ENCODE measurements at places on chromosomes 5 and 9. TPM values are rescaled to one million over a fixed set of nuclear protein-coding genes. Genes with fewer than 3 reads are reported as not detected.

Gene ARL14EPL
- not detected for total RNA-seq

Gene GRM6
- total RNA-seq, result not detected

Gene C9
- total RNA-seq, result 1.4 TPM

Gene CD180
- total RNA-seq, result not detected

Gene IRX4
- total RNA-seq, result not detected

Gene ACOT12
- not detected for total RNA-seq

Gene PCDHAC2
- total RNA-seq, result 0.15 TPM

Gene GLDC
- total RNA-seq, result 4.2 TPM

Gene C8G
- not detected for total RNA-seq

Gene DOCK8
- total RNA-seq, result not detected

Gene MXD3
- total RNA-seq, result 0.23 TPM

Gene C9orf152
- under 0.01 TPM for total RNA-seq

Gene GABRA6
- total RNA-seq, result not detected

Gene LCN2
- not detected for total RNA-seq

Gene EMB
- 0.94 TPM for total RNA-seq

Gene POU5F2
- total RNA-seq, result 0.45 TPM

Gene SMIM33
- total RNA-seq, result not detected

Gene COL15A1
- total RNA-seq, result 130 TPM

Gene IFNK
- not detected for total RNA-seq

Gene IL9
- not detected for total RNA-seq

Gene SHOC1
- total RNA-seq, result not detected

Gene SLC22A4
- 1.5 TPM for total RNA-seq

Gene CCL21
- total RNA-seq, result not detected

Gene OR1L1
- not detected for total RNA-seq

Gene ADAMTS6
- 51.0 TPM for total RNA-seq

Data from smooth muscle cell of the coronary artery (primary cell).